ENCODE measurements at places on chromosomes 3 and 15.

DNA sequence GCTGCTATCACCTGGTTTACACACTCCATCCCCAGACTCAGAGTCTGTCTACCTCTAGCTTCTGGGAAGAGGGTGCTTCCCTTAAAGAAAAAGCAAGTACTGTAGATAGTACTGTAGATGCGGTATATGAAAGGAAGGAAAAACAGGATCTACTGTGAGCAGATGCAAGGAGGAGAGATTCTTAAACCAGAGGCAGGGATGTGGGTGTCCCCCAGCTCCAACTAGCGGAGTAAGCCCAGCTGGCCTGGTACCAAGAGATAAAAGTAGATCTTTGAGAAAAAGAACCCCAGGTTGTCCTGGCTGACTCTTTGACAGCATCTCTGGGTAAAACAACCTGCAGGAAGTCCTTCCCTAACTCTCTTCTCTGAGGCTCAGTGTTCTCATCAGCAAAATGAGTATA lies 523.7 kb upstream of the PROK2 start:
- no peak for DNase-seq

DNA sequence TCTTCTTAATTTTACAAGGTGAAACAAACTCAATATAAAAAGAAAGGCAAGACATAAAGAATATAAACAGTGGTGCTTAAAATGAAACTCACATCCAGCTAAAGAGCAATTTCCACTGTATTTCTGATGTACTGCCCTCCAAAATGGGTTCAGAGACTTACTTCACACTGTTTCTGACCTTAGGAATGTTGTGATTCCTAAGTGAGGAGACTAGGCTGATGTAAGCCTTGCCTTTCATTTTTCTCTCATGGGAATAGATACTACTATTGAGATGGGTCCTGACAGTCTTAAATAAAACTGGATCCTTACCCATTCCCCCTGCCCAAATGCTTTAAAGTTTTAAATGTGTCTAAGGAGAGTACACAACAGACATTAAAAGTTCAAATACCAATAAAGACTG lies 86.9 kb downstream of the CBLB start:
- DNase-seq = no peak

DNA sequence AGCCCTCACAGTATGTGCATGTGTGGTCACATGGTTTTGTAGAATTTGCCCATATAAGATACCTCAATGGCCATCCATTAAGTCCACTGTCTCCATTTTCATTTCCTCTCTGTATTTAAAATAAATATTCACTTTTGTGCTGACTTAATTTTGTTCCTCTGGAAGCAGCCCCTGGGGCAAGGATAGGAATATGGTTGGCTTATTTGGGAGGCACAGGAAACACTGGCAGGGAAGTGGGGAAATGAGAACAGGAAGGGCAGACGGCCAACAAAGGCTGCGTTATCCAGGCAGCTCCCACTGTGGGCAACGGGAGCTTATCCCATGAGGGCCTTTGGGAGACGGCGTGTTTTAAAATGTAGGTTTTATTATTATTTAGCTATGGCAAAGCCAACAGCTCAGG lies 148.6 kb downstream of the SHQ1 start:
- no peak for DNase-seq

DNA sequence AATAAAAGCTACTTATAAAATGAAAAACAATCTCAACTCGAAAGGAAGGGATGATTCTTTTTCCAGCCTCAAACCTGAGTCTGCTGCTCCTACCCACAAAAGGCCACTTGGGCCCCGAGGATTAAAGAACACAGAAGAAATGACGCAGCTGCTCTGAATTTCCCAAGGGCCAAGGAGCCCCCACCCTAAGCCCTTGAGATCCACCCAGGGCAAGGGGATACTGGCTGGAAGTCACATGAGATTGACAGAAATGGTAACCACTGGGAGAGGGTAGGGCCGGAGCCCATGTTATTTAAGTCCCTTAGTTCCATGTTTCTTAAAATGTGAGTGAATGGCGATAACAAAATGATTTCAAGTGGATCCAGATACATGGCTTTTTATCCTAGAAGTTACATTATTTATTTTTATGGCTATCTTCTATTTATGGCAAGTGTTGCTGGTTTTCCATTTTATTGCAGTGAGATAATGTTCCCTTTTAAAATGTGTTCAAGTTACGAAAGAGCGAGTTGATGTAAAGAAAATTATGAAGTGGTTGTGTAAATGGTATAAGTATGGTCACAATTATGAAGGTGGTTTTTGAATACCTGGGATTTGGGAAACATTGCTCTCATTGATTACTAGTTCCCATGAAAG lies 16.8 kb downstream of the IGDCC4 start:
- no peak for DNase-seq

DNA sequence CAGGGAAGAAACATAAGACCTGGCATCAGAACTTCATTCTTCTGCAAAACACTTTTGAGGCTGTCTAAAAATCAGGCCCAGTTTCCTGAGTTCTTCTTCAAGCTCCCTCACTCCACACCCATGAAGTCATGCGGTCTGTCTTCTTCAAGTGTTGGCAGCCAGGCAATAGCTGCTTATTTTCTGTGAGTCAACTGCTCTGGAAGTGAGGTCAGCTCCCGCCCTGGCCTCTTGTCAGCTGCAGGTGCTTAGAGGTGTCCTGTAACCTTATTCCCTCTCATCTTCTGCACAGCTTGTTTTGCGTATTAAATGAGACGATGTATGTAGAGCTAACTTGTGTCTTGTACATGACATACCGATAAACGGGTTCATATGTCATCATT lies 226.1 kb downstream of the ADAMTS17 start:
- DNase-seq = no peak

GRCh38 chr3:197554196-197554561 lies 1.6 kb downstream of the BDH1 start:
- DNase-seq = peak; percentile 42

DNA sequence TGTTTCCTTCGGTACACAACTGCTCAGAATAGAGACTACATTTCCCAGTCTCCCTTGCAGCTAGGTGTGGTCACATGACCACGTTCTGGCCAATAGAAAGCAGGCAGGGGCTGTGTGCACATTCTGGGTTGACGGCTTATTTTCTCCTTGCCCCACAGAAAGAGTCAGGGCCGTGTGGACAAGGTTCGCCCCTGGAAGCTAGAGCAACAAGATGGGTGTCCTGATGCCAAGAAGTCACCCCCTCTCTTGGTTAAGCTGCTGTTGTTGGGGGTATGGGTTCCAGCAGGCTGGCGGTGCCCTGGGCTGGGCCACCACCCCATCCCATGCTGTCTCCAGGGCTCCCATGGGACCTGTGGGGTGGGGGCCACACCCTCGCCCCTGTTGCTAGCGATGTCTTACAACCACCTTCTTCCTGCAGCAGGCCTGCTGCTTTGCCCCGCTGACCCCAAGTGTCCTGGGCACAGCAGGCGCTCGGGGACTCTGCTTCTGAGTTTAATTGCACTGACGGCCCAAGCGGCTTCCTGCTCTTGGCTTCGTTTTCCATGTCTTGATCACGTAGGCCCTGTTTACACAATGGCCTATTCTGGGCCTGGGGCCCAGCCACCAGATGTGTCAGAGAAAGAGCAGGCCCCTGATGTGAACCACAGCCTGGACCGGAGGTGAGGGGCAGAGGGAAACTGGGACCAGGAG lies 24.9 kb downstream of the ABTB1 start:
- DNase-seq = no peak

GRCh38 chr3:72186400-72186855 lies 401.5 kb upstream of the PROK2 start:
- no peak for DNase-seq

DNA sequence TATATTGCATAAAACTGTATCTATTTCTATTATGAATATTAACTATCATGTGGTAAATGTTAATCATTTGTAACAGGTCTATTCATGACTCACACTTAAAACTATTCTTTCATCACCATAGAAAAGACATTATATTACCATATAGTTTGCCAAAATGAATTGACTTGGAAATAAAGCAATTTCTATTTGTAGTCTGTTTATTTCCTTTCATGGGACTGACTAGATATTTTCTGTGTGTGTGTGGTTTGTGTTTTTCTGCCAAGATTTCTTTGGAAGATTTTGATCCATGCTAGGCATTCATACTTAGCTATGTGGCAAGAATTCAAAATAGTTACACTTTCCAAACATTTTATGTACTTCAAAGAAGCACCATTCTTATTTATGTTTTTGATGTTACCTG lies 522.5 kb upstream of the AGTR1 start:
- no peak for DNase-seq

DNA sequence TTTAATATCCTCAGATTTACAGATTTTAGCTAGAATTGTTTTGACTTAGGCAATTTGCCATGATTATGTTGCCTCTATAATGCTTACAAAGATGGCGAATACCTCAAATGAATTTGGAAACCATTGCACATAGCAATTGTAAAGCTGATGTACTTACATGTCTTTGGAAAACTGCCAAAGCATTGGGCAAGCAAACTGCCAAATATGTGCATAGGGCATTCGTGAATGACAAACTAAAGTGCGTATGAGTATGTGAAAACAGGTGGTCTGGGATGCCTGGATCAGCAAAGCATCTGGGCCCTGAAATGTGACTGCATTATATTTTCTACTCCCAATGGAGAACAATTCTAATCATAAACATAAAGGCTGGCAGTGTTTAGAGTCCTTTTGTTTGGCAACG lies 445.3 kb upstream of the ROBO1 start:
- no peak for DNase-seq

GRCh38 chr3:139906418-139906817 lies 28.6 kb upstream of the CLSTN2 start:
- peak; percentile 22 for DNase-seq

DNA sequence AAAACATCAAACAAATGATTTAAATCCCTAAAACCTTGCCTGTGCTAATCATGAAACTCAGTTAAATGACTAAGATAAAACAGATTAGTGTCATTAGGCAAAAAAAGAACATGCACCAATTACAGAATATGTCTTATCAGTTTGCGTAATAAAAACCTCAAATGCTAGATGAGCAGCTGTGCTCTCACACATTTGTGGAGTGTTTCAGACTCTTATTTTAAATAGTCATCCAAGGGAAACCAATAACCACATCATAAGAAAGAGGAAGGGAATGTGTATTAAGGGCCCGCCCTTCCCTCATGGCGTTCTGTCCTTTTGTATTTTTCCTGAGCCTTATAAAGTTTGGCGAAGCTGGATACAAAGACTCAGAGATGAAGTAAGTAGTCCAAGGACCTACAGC lies 6.6 kb downstream of the SAMMSON start:
- DNase-seq = no peak

DNA sequence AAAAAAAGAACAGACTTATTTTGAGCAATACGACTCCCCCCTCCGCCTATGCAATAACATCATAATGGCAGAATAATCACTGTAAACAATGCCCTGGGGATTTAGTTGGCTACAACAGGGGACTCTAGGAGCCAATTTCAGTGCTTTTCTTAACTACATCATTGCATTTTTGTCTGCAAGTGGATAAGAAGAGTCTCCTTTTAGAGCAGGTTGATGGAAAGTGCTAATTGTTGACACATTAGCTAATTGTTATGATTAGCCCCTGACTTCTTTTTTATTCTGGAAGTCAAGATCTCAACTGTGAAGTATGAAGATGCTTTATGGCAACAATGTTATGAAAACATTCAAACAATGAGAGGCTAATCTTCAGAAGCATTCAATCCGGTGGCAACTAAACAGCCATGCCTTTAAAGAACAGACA lies 121.2 kb downstream of the MECOM start:
- no peak for DNase-seq

GRCh38 chr15:84814916-84815315 lies 2.2 kb upstream of the ALPK3 start:
- no peak for DNase-seq

DNA sequence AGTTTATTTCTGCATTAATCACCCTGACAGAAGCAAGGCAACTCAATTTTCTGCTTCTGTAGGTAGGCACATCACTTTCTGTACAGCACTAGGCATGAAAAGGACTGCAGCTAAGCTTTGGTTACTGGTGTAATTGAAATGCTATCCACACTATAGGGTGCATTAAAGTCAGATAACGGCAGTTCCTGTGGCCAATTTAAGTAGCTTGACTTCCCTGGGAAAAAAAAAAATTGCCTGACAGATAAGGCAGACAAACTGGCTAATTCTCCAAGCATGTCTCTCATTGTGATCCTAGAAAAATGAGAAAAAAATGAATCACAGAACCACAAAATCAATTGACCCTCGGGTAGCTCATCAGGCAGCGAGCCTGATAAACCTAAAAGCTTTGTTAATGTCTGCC lies 151.4 kb downstream of the MEIS2 start:
- DNase-seq = no peak

- DNase-seq = no peak
Observed at GRCh38 chr15:25677719-25678499, 185.2 kb downstream of the ATP10A start.

DNA sequence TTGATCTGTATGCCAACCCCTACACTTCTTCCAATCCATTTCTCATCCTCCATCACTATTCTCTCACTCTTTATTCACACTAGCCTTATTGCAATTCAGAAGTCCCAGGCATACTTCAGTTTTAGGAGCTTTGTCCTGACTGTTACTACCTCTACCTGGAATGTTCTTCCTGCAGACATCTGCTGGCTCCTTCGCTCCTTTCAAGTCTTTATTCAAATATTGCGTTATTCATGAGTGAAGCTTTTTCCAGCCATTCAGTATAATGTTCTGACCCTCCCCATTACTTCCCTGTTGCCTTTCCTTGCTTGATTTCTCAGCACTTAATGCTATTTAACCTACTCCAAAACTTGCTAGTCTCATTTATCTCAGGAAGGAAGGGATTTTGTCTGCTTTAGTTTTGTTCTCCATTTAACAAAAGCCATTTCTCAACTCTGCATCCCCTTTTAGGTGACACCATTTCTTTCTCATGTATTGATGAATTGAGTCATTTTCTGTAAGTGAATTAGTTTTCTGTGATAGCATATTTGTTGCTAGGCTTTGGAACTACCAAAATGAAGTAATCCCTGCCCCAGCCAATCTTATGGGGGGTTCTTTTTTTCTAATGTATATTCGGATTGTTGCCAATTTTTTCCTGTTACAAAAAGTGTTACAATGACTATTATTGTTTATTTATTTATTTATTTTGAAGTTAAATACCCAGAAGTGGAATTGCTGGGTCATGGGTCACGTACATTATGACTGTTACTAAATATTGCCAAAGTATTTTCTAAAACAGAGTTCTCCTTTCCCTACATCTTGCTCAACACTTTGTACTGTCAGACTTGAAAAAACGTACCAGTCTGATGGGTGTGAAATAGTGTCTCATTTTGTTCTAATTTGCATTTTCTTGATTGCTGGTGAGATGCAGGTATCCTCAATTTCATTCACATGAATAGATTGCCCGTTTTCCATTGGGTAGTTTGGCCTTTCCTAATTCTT lies 9.4 kb downstream of the ATP11B start:
- DNase-seq = no peak

- peak; percentile 40 for DNase-seq
Observed at GRCh38 chr15:38072348-38073177, 138.1 kb downstream of the TMCO5A start.
